Stimulated activated CD4-positive, alpha-beta T cell treated with anti-CD3 and anti-CD28 coated beads, TNF-alpha, amount 100 ng/mL, for 24 hours (primary cell): ENCODE measurements at places on chromosomes 3 and 15.

DNA sequence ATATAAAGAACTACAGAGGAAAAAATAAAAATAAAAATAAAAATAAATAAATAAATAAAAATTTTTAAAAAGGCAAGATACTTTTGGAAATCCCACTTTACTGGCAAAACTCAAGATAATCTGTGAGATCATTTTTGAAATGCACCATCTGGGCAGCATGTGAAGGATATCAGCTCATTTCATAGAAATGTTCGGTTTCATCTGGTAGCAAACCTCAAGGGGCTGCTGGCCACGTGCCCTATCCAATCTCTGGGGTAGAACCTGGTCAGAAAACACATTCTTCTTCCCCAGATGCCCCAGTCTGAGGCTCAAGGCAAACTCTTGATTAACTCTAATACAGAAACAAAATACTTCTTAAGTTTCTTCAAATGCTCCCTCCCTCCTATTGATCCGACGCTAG is 166.0 kb downstream of the FMN1 start:
- no peak for DNase-seq

GRCh38 chr3:72475258-72476138 is 372.7 kb downstream of the SHQ1 start:
- no peak for DNase-seq

GRCh38 chr15:86849136-86849535 is 769.5 kb downstream of the AGBL1 start:
- DNase-seq, result no peak

DNA sequence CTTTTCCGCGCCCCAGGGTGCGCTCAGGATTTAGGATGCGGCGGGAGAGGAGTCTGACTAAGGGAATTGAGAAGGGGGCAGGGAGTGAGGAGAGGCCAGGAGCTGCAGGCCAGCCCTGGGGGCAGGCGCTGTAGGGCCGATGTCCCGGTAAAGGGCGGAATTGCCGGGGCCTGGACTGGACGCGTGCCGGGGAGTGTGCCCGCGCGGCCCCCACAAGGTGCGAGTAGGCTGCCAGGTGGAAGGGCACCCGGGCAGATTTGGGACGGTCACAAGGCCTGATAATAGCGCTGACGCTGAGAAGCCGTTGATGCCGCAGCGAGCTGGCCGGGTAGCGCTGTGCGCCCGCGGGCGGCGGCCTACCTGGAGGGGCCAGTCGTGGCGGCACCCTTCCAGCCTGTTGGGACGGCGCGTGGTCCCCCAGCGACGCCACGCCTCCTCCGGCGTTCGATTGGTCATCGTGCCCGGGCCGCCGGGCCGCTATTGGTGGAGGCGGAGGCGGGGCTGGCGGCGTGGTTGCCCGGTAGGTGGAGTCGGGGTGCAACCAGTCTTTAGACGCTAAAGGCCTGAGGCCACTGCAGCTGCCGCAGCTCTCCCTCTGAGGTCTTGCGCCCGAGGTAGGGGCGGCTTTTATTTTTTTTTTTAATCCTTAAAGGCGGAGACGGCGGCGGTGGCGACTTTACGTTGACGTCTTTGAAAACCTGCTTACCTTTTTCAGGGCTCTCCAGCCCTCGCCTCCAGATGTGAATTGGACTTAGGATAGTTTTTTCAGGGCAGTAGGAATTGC is 903 bp downstream of the SLC25A38 start:
- DNase-seq, result peak; percentile 96

GRCh38 chr3:76859596-76859995 is 180.3 kb upstream of the ROBO2 start:
- DNase-seq, result no peak

DNA sequence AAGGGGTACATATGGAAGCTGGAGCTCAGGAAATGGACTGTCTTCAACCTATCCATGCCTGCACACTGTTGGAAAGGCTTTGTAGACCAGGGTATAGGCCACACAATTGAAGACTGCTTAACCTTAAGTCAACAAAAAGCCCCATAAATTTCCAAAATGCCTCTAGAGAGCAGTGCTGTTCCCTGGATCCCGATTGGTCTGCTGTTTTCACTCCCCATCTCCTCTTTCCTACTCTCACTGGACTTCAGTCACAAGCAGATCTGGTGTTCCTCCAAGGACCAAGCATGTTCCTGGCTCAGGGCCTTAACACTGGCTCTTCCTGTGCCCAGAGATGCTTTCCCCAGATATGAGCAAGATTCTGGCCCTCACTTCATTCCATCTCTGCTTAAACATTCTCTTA is 22.8 kb upstream of the LRRC34 start:
- DNase-seq, result no peak

DNA sequence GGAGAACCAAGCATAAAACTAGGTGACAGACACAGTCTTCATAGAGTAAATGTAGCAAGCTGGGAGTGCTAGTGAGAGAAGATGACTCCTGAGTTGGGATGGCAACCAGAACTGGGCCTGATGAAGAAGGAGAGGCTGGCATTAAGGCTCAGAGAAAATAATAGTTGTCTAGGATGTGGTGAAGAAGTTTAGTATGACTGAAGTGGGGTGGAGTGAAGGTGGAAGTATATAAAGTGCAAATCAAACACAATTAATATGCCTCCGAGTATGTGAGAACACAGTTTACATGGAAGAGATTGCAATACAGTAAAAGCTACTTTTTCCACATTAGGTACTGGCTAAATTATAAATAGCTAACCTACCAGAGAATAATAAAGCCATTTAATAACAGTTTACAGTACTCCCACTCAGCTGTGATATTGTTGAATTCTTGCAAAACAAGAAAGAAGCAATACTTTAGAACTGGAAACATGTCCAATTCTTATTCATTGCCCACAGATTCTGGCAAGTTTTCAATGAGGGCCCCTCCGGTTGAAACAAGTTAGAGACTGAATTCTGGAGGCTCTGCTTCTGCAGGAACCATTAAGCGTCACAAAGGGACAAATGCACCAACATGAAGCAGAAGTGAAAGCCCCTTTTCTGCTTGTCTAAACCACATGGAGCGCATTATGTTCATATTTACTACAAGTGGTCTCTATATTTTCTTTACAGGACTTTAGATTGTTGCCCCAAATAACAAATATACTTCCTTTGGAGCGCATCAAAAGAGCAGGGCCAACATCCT is 243.7 kb downstream of the SLC9A9 start:
- DNase-seq, result no peak

- no peak for DNase-seq
Measured at GRCh38 chr3:37123292-37123691, 51.1 kb downstream of the LRRFIP2 start.

GRCh38 chr3:143585720-143586456 is 262.4 kb downstream of the SLC9A9 start:
- no peak for DNase-seq

DNA sequence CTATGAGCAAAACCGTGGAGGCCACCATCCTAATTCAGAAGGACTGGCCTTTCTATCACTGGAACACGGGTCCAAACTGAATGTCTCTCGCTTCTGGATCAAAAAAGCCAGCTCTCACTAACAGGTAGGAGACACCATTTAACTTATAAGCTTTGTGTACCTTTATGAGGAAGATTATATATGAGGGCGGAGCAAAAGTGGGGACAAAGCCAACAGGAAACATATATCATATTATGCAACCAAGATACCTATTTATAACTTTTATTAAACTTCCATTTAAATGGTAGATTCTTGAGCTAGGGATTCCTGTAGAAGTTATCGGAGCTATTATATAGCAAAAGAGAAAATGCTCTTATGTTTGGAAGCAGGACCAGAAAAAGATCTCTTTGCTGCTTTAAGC is 78.4 kb downstream of the IGF2BP2 start:
- no peak for DNase-seq

- DNase-seq, result no peak
Measured at GRCh38 chr15:31328969-31329639, 2.5 kb downstream of the KLF13 start.

DNA sequence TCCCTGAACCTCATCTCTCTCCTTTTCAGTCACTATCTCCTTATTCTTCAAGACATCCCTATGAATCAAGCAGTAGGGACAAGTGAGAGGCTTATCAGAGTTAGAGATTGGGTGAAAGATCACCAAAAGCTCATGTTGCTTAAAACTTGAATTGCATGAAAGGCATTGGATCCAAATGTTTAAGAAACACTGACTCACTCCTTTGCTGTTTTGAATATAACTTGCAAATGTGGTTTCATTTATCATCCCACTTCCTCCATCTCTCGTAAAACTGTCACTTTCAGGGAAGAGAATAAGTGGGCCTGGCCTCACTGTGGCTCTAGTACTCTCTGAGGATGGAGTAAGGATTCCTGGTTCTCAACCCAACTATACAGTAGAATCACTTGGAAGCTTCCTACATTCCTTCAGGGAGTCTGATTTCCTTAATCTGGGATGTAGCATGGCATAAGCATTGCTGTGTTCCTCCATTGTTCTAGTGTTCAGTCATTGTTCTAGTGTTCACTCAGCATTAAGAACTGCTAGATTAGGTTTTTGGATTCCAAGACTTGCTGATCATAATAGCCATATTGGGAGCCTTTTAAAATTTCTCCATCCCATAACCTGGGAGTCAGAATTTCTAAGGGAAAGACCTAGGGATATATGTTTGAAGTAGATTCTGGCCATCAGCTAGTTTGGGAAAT is 171.8 kb downstream of the TMEM108 start:
- no peak for DNase-seq

DNA sequence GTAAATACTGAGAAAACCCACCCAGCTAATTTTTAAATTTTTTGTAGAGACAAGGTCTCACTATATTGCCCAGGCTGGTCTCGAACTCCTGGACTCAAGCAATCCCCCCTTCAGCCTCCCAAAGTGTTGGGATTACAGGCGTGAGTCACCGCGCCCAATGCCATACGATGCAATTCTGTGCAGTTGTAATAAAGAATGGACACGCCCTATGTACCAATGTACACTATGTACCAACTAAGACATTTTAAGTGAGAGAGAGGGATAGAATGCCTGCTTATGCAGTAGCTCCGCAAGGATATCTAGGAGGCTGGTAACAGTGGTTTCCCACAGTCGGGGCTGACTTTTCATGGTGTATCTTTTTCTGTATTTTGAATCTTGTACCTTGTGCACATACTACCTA is 14.6 kb downstream of the ZNF710 start:
- DNase-seq, result no peak

DNA sequence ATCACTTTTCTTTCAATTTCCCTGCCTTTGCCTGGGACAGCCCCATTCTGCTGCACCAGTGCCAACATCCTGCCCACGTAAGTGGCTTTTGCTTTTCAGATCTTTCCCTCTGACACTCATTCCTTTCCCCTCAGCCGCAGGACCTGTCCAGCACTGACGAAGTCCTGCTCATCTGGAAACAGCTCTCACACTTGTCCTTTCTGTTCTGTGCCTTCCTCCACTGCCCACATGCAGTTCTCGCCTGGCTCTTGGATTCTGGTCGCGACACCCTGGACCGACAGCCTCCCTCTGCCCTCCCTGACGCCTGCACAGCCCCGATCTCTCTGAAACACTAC is 99.7 kb downstream of the ADCY5 start:
- DNase-seq, result no peak

DNA sequence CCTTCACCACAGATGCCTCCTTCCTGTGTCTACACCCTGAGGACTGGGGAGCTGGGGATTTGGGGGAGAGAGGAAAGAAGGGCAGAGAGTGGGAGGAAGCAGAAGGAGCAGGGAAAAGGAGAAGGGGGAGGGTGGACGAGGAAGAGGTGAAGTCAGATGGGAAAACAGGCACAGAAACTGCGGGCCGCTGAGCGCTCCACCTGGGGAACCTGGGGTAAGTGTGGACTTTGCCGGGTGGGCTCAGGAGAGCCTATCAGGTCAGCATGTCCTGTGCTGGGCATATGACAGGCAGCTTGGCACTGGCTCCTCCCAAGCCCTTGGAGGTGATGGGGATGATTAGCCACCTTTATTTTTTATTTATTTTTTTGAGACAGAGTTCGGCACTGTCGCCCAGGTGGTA is 62.6 kb downstream of the CORO2B start:
- DNase-seq, result no peak
